ENCODE measurements at places on chromosomes 6 and 20.

- no peak for DNase-seq
Measured at GRCh38 chr20:18533978-18534644, 26.4 kb downstream of the SEC23B start.

DNA sequence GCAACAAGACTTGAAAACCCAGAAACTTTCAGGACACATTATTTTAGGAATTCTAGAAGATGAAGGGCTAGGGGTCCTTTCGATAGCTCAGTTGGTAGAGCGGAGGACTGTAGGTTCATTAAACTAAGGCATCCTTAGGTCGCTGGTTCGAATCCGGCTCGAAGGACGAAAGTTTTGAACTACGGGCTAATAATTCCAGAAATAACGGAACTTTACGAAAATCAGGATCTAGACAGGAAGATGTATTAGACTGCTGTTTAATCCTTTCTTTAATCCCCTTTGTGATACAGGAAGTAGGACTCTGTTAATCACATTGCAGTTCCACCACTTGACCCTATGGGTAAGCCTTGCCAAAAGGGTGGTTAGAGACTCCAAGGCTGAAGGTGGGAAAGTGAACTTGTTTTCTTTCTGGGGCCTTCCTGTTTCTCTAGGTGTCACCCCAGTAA lies 21.2 kb upstream of the ABT1 start:
- no peak for DNase-seq

DNA sequence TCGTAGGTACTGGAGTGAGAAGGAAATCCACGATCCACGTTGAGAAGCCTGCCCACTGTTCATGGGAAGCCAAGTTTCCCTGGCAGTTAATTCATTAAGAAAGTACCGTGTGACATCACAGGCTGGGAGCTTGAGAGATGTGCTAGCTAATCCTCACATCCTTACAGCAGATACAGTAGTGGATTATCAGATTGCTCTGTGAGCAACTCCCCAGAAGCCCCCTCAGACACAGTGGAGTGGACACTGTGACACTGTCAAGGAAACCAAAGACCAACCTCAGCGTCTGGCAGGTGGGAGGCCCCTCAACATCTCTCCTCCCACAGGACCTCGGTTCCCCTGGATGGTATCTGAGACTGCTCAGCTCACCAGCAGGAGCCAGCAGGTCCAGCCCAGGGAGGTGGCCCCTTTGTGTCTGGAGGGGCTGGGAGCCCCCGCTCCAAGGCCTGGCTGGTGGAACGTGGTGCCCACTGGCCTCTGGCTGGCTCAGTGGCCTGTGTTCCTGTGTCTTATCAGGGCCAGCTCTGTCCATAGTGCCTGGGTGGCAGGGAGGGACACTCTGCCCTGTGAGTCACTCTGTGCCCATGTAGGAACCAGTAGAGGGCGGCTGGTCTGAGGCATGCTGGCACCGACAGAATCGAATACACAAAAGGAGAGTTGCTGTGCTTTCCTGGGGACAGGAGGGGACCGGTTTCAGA lies 7.2 kb downstream of the PYGB start:
- peak; percentile 41 for DNase-seq

DNA sequence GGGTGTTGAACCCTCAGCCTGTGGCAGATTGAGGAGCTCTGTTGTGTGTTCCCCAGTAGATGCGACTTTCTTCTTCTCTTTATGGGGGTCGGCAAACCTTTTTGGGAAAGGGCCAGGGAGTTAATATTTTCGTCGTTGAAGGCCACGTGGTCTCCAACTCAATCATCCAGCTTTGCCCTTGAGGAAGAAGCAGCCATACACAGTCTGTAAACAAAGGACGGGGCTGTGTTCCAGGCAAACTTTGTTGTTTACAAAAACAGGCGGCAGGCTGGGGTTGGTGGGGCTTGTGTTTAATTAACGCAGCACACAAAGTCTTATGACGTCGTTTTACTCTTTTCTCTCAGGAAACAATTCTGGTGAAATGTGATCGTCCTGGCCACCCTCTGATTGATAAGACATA lies 20.2 kb downstream of the KIF25 start:
- no peak for DNase-seq

DNA sequence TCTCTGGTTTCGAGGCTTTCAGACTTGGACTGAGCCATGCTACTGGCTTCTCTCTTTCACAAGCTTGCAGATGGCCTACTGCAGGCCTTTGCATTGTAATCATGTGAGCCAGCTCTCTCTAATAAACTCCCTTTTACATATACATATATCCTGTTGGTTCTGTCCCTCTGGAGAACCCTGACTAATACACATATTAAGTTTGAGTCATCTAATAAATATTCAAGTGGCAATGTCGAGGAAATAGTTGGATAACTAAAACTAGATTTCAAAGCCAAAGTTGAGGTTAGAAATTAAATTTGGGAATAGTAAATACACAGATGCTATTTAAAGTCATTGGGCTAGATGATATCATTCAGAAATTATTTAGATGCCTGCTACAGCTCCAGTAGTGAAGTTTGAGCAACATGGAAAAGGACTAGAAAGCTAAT lies 1343.4 kb downstream of the GRIK2 start:
- DNase-seq = no peak

DNA sequence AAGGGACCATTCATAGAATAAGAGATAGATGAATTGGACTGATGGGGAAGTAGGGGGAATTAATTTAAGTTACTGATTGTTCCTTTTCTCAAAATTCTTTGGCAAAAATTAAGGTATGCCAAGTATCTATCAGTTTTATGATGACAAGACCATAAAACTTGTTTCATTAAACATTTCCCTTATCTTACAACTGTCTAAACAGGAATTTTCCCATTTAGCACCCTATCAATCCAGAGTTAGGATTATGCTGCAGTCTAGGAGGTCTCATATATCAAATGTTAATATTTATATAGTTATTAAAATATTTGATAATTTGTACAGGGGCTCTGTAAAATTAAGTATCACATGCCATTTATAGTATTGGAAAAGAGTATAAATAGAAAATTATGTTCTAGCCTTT lies 51.5 kb upstream of the ARID1B start:
- DNase-seq = no peak

DNA sequence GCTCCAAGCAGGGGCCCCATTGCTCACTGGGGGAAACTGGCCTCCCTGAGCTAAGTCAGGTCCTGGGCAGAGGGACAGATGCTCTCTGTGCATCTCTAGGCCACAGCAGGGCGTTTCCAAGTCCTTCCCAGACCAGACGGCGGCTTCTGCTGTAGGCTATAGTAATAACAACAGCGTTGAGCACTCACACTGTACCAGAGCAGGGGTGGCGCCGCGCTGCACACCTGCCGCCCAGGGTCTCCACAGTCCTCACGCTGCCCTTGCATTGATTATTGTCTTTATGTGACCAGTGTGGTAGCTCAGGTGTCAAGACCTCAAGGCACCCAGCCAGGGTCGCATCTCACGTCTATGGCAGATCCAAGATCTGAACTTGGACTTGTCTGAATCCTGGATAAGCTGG lies 14.9 kb upstream of the CCN5 start:
- DNase-seq = no peak

GRCh38 chr20:58349570-58349969 lies 39.5 kb upstream of the VAPB start:
- DNase-seq = no peak

GRCh38 chr6:13445744-13446115 lies 41.7 kb downstream of the GFOD1 start:
- no peak for DNase-seq

- no peak for DNase-seq
Measured at GRCh38 chr20:33838035-33838864, 27.1 kb downstream of the CHMP4B start.

DNA sequence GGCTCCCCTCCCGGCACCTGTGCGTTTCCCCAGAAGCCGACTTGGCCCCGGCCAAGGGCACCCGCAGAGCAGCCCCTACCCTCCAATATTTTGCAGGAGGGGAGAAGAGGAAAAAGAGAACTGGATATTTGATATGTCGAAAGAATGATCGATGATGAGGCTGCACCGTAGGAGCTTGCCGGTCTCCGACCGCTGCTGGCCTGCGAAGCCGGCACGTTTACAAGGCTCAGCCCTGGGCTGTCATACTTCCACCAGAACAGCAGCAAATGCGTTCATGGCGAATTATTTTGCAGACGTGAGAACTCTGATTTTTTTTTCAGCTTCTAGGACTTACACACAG lies 296.7 kb downstream of the TFAP2C start:
- DNase-seq = no peak

GRCh38 chr6:170080169-170080827 lies 210.6 kb downstream of the DLL1 start:
- no peak for DNase-seq

- no peak for DNase-seq
Measured at GRCh38 chr6:150894935-150895552, 29.5 kb downstream of the MTHFD1L start.

GRCh38 chr6:109894181-109894580 lies 83.9 kb upstream of the GPR6 start:
- DNase-seq = no peak

GRCh38 chr6:96704713-96705112 lies 132.6 kb downstream of the GPR63 start:
- no peak for DNase-seq

- DNase-seq = no peak
Measured at GRCh38 chr6:17972074-17972952, 15.1 kb downstream of the KIF13A start.

DNA sequence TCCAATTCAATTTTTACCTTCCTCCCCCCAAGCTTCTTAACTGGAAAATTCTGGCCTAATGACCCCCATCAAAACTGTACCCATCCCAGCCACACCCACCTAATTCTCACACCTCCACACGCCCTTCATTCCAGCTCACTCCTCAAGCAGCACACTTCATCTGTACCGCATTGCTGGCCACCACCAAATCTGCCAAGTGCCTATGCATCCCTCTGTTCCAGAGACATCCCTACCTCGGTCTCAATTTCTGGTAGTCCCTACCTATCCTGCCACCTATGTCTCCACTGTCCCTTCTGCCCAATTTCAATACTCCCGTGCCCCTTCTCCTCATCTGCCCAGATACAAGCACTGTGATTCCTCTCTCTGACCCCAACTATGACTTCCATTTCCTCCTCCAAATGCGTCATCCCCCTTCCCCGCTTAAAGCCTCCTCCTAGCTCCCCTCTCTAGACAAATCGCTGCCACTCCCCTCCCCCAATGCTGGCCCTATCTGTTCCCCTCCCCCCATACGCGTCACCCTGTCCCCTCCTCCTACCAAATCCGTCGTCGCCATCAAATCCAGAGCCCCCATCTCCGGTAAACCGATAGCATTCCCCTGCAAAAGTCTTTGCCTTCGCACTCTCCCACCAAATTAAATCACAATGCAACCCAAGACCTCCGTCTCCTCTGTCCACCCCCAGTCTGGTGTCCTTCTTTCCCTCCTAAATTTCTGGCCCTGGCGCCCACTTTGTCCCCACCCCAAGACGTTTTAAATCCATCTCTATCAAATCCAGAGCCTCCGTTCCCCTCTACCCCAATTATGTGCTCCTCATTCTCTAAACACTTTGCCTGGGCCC lies 1.2 kb downstream of the MTCH1 start:
- DNase-seq = peak; percentile 77

GRCh38 chr20:17617212-17617867 lies 47.5 kb downstream of the DSTN start:
- DNase-seq = peak; percentile 89

DNA sequence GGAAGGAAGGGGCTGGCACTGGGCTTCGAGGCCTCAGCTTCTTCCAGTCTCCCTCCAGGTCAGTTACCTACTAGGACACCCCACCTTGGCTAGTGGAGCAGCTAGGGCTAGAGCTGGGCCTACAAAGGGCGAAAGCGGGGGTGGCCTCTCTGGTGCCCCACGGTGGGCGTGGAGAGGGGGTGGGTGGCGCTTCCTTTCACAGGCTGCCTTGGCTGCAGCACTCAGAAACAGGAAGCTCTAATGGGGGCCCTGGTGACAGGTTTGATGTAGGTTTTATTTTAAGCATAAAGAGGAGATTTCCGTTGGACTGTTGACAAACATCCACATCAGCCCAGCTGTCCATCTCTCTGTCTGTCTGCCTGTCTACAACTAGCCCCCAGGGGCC lies 13.4 kb downstream of the FAM110A start:
- DNase-seq = no peak

GRCh38 chr20:58817748-58818147 lies 33.0 kb downstream of the GNAS-AS1 start:
- no peak for DNase-seq

GRCh38 chr6:88208726-88209125 lies 42.6 kb upstream of the CNR1 start:
- DNase-seq = no peak

DNA sequence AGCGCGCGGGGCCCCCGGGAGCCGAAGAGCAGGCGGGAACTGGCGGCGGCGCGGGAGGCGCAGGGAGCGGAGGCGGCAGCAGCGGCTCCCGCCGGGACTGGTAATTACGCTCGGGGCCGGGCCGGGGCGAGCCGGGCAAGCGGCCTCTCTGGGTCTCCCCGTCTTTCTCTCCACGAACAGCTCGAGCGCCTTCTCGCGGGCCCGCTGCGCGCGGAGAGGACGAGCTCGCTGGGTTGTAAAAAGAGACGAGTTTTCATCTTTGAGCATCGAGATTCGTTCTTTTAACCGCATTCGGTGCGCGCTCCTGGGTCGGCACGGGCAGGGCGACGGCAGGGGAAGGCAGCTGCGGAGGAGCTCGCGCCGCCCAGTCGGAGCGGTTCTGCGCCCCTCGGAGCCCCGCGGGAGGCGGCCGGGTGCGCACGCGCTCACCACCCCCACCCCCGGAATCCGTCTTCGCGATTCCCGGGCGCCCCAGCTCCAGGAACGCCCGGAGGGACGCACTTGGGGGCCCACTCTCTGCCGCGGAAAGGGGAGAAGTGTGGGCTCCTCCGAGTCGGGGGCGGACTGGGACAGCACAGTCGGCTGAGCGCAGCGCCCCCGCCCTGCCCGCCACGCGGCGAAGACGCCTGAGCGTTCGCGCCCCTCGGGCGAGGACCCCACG lies 38.0 kb downstream of the YTHDF1 start:
- no peak for DNase-seq

DNA sequence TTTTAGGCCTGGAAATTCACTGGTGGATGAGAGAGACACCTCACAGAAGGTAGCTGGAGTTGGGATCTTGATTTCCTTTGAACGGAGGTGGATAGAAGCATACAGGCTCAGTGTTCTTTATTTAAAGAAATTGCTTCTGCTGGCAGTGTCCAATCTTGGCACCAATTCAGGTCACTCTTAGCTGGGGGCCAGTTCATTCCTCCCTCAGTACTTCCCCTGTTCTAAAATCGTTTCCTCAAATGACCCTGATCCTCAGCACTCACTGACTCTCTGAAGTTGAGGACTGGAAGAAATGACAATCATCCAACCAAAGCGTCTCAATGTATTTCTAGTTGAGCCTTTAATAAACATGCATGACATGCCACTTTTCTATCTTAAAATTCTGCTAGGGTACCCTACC lies 472.5 kb upstream of the BTBD3 start:
- DNase-seq = no peak

GRCh38 chr6:130381459-130382380 lies 15.9 kb downstream of the TMEM200A start:
- no peak for DNase-seq

DNA sequence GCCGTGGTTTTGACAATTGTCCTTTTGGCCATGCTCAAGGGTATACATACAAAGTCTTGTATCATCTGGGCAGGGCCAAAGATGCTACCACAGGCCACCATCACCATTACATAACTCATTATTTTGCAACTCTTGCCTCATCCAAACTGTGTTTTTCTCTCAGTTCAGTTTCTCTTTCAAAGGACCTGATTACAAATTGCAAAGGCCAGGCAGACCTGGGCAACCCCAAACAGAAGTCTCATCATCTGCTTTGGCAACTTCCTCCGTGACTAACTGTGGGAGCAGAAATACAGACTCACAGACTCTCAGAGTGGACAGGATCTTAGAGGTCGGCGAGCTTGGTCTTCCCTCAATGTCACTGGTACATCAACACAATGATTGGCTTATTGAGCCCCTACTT lies 117.8 kb upstream of the NEDD9 start:
- no peak for DNase-seq

All from tibial artery (tissue), 4 donors.